ENCODE measurements at places on chromosomes 11 and 22.

GRCh38 chr11:15815246-15816195, 540.8 kb downstream of the SOX6 start:
- DNase-seq, result no peak

DNA sequence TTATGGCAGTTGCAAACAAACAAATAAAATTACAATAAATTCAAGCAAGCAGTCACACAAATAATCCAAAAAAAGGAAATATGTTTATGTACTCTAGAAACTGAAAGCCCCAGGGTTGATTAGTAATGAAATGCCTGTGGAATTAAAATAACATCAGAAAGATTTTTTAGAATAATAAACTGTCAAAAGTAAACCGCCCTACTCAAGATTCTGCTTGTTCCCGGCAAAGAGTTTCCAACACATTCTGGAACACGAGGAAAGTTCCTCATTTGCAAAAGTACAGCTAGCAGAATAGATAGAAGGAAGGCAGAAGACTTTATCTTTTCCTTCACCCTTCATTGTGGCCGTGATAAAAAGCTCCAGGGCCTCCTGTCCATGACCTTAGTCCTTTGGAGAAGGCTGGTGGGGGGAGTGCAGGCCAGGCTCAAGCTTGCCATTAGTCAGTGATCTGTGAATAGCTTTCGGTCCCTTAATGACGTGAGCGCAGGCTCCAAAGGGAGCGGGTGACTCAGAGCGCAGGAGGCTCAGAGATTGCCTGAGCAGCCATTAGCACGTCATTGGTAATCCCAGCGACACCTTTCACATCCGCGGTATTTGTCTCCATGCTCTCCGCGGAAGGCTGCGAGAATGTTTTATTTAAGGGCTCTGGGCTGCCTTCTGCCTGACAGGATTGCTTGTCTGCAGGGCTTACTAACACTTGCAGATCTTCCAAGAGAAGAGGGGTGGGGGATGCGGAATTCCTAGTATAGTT, 458.3 kb downstream of the METTL15 start:
- no peak for DNase-seq

- DNase-seq, result no peak
Measured at GRCh38 chr11:105740164-105740903, 130.5 kb downstream of the GRIA4 start.

- DNase-seq, result no peak
Measured at GRCh38 chr11:119789766-119790407, 60.9 kb upstream of the NECTIN1 start.

- DNase-seq, result no peak
Measured at GRCh38 chr11:66789097-66789890, 53.9 kb upstream of the RCE1 start.

DNA sequence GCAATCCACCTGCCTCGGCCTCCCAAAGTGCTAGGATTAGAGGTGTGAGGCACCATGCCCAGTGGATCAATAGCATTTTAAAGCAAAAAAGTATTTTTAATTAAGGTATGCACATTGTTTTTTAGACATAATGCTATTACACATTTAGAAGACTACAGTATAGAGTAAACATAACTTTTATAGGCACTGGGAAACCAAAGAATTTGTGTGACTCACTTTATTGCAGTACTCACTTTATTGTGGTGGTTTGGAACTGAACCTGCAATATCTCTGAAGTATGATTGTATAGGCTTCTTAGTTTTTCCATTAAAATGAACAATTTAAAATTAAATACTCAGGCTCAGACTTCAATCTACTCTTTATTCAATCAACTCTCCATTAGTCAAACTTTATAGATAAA, 17.5 kb upstream of the CD3E start:
- no peak for DNase-seq

DNA sequence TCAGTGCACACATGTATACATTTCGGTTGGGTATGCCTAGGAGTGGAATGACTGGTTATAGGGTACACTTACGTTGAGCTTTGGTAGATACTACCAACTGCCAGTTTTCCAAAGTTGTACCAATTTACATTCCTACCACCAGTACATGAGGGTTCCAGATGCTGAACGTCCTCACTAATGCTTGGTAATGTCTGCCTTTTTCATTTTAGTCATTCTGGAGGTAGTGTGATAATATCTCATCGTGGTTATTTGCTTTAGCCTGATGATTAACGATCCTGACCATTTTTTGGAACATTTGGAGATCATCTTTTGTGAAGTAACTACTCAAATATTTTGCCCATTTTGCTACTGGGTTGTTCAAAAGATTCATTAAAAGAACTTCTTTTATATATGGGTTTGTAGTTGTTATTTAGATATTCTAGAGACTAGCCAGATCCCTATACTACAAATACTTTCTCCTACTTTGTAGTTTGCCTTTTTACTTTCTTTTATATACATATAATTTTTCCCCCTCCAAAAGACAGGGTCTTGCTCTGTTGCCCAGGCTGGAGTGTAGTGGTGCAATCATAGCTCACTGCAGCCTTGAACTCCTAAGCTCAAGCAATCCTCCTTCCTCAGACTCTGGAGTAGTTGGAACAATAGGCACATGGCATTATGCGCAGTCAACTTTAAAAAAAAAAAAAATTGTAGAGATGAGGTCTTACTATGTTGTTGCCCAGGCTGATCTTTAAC, 62.1 kb downstream of the RBFOX2 start:
- DNase-seq, result no peak

GRCh38 chr22:32324505-32325415, 32.9 kb upstream of the RFPL3 start:
- DNase-seq, result no peak

- DNase-seq, result no peak
Measured at GRCh38 chr11:119756169-119756865, 27.3 kb upstream of the NECTIN1 start.

DNA sequence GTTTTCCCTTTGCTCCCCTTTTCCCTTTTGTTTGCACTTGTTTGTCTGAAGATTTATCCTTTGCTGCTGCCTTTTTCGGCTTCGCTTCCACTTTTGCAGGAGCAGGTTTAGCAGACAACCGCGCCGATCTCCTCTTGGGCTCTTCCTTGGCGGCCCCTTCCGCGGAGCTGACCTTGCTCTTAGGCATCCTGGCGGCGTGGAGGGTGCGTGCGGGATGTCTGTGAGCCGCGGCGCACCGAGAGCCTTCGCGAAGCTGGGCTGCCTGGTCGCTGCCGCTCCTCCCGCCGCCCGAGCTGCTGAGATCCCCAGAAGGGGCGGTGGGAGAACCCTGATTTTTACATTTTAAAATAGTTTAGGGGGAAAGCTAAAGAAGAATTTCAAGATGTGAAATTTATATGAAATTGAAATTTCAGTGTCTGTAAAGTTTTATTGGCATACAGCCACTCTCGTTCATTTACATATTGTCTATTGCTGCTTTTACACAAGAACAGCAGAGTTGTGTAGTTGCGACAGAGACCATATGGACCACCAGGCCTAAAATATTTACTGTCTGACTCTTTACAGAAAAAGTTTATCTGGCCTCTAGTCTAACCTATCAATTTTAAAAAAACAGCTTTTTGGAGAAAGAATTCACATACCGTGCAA, 105.2 kb upstream of the RRM1 start:
- DNase-seq, result no peak

DNA sequence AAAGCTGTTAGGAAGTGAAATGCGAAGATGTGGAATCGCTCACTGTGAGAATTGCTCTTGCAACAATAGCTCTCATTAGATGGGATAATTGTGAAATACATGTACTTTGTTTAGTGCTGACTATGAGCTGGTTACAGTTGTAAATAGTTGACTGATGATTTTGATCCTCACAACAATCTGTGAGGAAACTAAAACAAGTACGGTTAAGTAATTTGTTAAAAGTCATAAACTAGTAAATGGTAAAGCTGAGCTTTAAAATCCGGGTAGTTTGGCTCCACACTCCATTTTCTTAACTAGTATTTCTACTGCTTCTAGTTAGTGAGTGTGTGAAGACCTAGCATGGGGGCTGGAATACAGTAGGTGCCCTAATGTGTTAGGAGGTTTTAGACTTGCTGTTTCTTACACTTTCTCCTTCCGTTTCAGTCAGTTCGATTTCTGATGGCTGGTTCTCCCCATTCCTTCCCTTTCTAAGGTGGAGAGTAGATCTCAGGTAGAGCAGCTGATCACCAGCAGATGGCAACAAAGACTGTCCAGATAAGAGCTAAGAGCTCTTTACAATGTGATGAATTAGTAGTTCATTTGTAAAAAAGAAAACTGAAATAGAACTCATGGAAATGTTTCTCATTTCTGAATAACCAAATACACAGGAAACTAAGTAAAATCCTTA, 16.3 kb upstream of the CYP2R1 start:
- DNase-seq, result no peak

DNA sequence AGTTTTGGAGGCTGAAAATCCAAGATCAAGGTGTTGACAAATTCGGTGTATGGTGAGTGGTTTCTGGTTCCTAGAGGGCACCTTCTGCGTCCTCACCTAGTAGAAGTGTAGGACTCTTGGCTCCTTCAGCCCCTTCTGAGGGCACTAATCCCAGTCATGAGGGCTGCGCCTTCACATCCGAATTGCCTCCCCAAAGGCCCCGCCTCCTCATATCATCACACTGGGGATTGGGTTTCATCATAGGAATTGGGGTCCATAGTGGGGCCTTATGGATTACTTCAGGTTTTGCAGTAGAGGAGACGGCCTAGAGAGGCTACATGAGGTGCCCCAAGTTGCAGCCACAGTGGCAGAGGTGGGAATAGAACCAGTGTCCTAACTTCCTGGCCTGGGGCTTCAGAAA, 87.1 kb downstream of the CEP164 start:
- no peak for DNase-seq

GRCh38 chr11:7427733-7428132, 57.6 kb upstream of the OLFML1 start:
- DNase-seq, result no peak

DNA sequence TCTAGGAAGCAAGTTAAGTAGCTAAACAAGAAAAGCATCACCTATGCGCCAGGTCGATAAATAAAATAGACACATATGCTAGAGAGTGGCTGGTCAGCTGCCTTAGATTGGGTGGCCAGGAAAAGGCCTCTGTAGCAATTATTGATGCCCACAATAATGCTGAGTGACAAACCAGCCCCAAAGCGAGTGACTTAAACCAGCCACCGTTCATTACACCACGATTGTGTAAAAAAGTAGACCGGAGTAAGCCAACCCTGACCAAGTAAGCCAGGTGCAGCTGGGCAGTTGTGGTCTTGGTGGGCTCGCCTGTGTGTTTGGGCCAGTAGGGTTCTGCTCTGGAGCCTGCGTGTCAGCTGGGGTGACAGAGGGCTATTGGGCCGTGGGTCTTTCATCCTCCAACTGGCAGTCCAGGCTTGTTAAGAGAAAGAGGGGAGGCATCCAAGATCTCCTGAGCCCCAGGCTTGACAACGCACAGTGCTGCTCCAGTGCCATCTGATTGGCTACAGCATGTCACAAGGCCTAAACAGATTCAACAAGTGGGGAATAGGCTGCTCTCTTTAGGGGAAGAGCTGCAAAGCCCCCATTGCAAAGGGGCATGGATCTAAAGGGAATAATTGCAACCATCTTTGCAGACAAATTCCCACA, 100.4 kb upstream of the PARVA start:
- no peak for DNase-seq

DNA sequence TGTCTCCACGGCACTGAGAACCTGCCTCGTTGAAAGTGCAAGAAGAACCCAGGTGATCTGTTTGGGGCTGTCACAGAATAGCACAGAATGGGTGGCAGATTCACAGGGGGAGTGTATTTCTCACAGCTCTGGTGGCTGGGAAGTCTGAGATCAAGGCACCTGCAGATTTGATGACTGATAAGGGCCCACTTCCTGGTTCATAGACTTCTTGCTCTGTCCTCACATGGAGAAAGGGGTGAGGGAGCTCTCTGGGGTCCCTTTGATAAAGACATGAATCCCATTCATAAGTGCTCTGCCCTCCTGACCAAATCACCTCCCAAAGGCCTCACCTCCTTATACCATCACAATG, 198.5 kb upstream of the SORL1-AS1 start:
- DNase-seq, result no peak

GRCh38 chr11:128867277-128867676, at the start of gene KCNJ1:
TSS of gene KCNJ1 (minus strand) at chr11:128867296. CDS start at chr11:128840243, 27,053 bp downstream.
- DNase-seq, result no peak

- DNase-seq, result no peak
Measured at GRCh38 chr22:49039625-49040024, 788.0 kb downstream of the BRD1 start.

GRCh38 chr11:94032066-94032465, 10.9 kb downstream of the HEPHL1 start:
- DNase-seq, result no peak

- no peak for DNase-seq
Measured at GRCh38 chr22:50115693-50116092, 25.9 kb downstream of the MOV10L1 start.

DNA sequence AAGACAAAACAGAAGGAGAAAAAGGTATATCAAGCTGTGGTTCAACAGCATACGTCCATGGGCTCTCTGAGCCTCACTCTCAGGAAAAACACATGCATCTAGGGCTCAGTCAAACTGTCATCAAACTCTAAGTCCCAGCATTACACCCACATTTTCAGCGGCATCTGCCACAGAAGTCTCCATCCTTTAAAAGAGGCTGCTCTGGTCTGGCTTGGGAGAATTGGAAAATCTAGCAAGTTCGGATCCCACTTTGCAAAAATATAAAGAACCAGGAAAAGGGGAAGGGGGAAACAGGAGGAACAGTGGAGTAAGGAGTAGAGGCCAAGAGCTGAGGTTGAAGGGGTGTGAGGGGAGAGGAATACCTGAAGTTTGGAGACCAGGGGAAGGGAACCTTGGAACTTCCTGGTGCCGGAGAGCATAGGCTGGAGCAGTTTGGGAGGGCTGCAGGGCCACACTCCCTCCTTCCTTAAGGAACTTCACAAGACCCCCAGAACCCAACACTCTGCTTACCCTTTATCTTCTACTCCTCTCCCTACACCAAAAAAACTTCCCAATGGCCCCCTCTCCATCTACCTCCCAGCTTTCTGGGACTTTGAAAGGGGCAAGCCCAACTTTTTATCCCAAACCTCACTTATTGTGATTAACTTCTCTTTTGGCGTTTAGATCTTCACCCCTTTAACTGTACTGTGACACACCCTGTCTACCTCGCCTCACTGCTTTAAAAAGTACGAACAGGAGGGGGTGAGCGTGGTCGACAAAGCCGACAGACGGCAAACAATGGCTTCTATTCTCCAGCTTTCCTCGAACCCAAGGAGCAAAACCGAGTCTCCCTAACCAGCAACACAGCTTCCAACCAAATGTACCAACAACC, 4.0 kb downstream of the PAX6 start:
- DNase-seq, result no peak
